Fibroblast of villous mesenchyme (primary cell): ENCODE measurements at places on chromosomes 7 and 10. TPM values are rescaled to one million over a fixed set of nuclear protein-coding genes. Genes with fewer than 3 reads are reported as not detected.

Gene SEMA3E
- 0.32 and 0.43 TPM in 2 replicates for total RNA-seq

Gene CCDC172
- total RNA-seq, result not detected in 2 replicates

Gene GLI3
- 4.3 and 7.1 TPM in 2 replicates for total RNA-seq

Gene VSIR
- 26.1 and 57.4 TPM in 2 replicates for total RNA-seq

Gene CFAP70
- total RNA-seq, result 0.32 and 0.43 TPM in 2 replicates

Gene UFSP1
- 5.6 and 7.1 TPM in 2 replicates for total RNA-seq

Gene BTBD16
- not detected in 2 replicates for total RNA-seq

Gene MCM10
- total RNA-seq, result 7.8 and 8.1 TPM in 2 replicates

Gene CLDN12
- total RNA-seq, result 28.3 and 49.2 TPM in 2 replicates

Gene TMEM176A
- total RNA-seq, result under 0.01 TPM in 1 of 2 replicates, not detected in the other

Gene ARHGAP12
- total RNA-seq, result 39.9 and 57.0 TPM in 2 replicates

Gene CYP2C9
- under 0.01 TPM in 1 of 2 replicates, not detected in the other for total RNA-seq

Gene FGFR2
- total RNA-seq, result 0.32 and 0.86 TPM in 2 replicates

Gene LBX1
- total RNA-seq, result not detected in 2 replicates

Gene GOLGA7B
- total RNA-seq, result under 0.01 TPM in 1 of 2 replicates, not detected in the other

Gene LRRC17
- total RNA-seq, result 39.9 and 70.0 TPM in 2 replicates

Gene GNG11
- 67.4 and 83.1 TPM in 2 replicates for total RNA-seq

Gene HTR5A
- total RNA-seq, result not detected in 2 replicates

Gene ZNF862
- 7.4 and 8.2 TPM in 2 replicates for total RNA-seq

Gene FAM25A
- total RNA-seq, result not detected in 2 replicates

Gene ABCC2
- total RNA-seq, result 0.32 and 0.43 TPM in 2 replicates

Gene TUBB8
- total RNA-seq, result under 0.01 TPM in 1 of 2 replicates, not detected in the other

Gene GHITM
- total RNA-seq, result 177 and 185 TPM in 2 replicates

Gene BNIP3
- total RNA-seq, result 48.4 and 53.5 TPM in 2 replicates

Gene VCL
- total RNA-seq, result 448 and 513 TPM in 2 replicates

Gene GRM8
- under 0.01 TPM in 1 of 2 replicates, not detected in the other for total RNA-seq

Gene MYO1G
- under 0.01 TPM in 2 replicates for total RNA-seq

Gene UCN3
- total RNA-seq, result not detected in 2 replicates

Gene FGFBP3
- total RNA-seq, result 0.86 and 0.97 TPM in 2 replicates

Gene ZNF394
- 22.5 and 30.2 TPM in 2 replicates for total RNA-seq

Gene ANKRD1
- 13.5 and 16.4 TPM in 2 replicates for total RNA-seq

Gene MRLN
- not detected in 2 replicates for total RNA-seq

Gene MRPS24
- 108 and 112 TPM in 2 replicates for total RNA-seq
